ENCODE measurements at places on chromosomes 2 and 18.

GRCh38 chr2:215447056-215447455, 11.2 kb upstream of the FN1 start:
- no peak for DNase-seq

DNA sequence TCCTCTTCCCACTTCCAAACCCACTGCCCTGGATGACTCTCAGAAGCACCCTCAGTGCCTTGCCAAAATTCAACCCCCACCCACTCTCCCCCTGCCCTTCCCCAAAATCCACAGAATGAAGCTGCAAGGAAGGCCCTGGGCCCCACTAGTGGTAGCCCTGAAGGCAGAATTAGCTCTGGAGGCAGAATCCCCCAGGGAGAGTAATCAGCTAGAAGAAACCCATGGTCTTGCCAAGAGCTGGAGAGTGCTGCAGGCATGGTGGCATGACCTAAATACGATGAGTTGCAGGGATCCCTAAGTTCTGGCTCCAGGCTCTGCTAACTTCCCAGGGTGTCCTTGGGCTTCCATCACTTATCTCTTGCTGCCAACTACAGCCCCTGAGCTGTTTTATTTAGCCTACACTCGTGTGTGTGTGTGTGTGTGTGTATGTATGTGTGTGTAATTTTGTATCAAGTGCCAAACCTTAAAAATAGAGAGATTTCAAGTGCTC, 7.9 kb downstream of the GAD1 start:
- no peak for DNase-seq

- DNase-seq: no peak
Observed at GRCh38 chr2:234673961-234674759, 177.3 kb upstream of the ARL4C start.

- no peak for DNase-seq
Observed at GRCh38 chr2:4020153-4020552, 316.8 kb downstream of the DCDC2C start.

DNA sequence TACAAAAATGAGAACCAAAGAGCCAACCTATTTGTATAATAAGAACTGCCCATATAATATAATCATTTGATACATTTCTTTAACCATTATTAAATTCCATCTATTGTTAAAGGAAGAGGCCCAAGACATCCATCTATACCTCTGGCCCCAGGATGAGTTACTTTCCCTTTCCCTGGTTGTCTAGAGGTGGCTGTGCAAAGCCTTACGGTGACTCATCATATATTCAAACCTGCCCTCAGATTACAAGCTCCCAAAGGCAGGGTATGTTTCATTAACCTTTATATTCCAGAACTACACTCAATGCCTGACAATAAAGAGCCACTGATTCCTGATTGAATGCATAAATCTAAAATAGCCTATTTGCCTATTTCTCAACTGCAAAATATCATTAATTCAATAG, 105.8 kb upstream of the PID1 start:
- DNase-seq: no peak

DNA sequence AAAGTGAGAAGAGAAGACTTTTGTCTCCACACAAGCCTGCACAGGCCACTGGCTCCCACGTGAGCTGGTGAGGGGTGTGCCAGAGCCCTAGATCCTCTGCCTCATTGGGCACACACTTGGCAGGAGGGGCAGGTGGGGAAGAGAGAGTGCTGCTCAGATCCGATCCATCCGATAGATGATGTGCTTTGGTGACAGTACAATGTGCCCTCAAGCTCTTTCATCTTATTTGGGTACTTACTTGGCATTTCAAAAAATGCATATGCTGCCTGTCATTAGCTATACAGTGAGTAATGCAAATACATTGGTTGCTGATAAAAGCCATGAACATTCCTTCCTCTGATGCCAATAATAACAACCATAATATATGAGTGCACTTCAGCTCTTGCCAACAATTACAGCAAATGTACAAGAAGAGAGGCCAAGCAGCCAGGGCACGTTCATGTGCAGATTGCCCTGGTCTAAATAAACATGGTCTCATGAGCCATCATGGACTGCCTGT, 255.3 kb downstream of the VAPA start:
- no peak for DNase-seq

DNA sequence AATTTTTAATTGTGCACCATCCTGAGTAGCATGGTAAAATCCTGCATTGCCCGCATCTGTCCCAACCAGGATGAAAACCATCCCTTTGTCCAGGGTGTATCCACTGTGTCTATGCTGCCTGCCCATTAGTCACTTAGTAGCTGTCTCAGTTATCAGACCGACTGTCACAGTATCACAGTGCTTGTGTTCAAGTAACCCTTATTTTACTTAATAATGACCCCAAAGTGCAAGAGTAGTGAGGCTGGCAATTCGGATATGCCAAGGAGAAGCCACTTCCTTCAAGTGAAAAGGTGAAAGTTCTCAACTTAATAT, 8.8 kb downstream of the ITSN2 start:
- no peak for DNase-seq

- DNase-seq: no peak
Observed at GRCh38 chr2:19993731-19994130, 3.8 kb upstream of the WDR35 start.

- DNase-seq: no peak
Observed at GRCh38 chr2:216911886-216912285, 52.0 kb upstream of the TNP1 start.

Data from stimulated activated naive CD4-positive, alpha-beta T cell treated with Interleukin-2 at 50 U/mL for 16 hours (primary cell).